ENCODE measurements at places on chromosomes 2 and 18.

GRCh38 chr2:186431306-186431705 is 54.8 kb upstream of the ZC3H15 start:
- no peak for DNase-seq

DNA sequence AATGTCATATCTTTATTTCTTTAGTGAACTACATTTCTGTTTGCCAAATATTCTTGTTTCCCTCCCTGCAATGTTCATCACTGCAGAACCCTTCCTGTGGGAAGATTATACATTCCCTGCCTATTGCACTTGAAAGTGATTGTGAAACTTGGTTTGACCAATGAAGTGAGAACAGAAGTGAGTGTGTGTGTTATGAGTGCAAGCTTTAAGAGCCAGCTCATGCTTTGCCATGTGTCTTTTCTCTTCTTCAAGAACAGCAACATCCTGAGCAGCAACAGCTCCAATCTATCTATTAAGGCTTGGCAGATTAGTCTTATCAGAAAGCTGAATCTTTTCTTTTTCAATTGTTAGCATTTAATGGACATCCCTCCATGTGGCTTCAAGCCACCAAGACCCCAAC is 42.0 kb upstream of the UBE2E3 start:
- peak; percentile 3 for DNase-seq

- DNase-seq = no peak
Observed at GRCh38 chr18:32286749-32287148, 96.9 kb downstream of the MEP1B start.

DNA sequence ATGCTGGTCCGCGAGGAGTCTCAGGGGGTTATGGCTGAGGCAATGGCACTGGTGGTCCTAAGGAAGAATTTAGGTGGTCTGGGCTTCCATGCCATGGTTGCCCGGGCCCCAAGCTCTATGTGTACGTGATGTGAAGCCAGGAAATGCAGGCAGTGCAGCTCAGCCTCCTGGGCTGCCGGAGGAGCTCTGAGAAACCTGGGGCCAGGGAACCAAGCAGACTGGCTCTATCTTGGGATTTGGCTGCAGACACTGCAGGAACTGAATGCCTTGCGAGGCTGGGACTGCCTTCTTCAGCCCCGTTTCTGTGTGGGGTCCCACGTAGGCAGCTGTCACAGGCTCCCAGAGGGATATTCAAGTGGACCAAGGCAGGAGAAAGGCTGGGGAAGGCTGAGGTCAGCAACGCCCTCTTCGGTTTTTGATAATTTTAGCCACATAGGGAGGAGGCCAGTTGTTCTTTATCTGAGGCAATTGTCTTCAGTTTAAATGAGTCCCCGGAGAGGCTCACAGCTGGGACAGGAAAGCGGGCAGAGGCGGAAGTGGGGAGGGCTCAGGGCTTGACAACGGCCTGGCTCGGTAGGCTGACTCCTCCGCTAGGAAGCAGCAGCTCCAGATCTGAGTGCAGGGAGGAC is 77.7 kb downstream of the RHOB start:
- DNase-seq = no peak

- DNase-seq = no peak
Observed at GRCh38 chr18:60060578-60060977, 160.8 kb downstream of the PMAIP1 start.

DNA sequence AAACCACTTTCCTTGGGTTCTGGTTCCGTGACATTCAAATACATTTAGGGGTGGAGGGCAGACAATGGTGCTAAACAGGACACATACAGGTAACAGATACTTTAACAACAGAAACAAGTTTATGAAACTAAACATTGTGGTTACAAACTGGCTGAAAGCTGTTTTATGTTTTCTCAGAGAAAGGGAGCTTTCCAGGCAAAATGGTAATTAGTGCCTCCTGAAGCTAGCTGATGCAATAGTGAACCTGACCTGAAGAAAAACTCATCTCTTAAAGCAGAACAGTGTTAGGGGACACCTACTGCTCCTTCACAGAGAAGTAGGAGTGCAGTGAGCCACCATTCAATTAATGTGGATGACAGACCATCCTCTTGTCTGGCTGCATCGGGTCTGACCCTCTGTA is 138.9 kb downstream of the CCDC148 start:
- DNase-seq = peak; percentile 36

DNA sequence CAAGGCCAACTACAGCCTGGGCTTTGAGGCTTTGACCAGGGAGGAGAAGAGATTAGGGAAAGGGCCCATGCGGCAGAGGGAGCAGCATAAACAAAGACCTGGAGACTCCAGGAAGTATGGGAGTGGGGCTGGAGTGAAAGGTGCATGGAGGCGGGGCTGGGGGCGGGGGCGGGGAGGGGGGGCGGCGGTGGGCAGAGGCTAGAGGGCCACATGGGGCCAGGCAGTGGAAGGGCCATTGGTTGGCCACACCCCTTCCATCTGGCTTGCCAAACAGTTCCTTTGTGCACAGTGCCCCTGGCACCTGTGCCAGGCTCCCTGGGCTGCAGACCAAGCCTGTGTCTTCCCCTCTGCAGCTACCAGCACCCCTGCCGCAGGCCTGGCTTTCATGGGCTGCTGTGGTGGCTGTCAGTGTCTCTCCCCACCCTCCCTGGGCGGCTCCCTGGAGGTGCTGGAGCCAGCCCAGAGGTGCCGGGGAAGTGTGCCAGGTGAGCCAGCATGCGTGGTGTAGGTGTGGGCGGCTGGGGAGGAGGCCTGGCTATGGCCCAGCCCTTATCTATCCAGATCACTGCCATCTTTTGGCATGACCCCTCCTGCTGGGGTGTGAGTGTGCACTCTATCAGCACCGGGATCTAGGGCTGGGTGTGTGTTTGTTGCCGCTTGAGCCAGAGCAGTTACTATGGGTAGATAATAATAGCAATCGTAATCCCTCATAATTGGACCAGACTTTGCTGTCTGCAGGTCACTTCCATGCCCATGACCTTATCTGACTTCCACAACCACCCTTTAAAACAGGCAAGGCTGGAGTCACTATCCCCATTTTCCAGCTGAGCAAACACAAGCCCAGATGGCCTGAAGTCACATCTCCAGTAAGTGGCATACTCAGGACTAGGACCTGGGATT is 30.5 kb downstream of the DNMT3A start:
- no peak for DNase-seq

- no peak for DNase-seq
Observed at GRCh38 chr2:18719978-18720775, 130.8 kb upstream of the NT5C1B start.

DNA sequence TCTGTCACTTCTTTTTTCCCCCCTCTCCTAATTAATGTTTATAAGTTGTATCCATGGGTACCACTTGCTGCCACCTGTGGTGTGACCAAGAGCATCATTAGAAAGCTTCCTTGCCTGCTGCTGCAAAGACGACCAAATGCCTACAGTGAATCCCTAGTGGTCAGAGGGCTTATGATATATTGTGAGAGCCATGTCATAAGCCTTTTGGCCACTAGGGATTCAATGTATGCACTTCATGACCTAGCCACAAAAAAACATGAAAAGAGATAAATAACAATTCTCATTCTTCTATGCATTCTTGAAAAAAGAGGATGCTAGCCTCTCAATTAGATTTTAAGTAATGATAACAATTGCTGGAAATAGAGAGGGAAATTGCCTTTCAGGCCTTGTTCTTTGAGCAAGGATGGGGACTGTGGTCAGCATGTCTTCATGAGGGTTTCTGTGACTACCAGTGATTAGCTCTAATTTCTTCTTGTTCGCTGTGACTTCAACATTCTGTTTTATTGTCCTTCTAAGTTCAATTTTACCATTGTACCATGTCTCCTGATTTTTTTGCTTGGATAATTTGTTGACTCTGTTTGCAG is 435.3 kb downstream of the TGIF1 start:
- no peak for DNase-seq

- DNase-seq = no peak
Observed at GRCh38 chr2:28293416-28293815, 99.2 kb upstream of the FOSL2 start.

- DNase-seq = no peak
Observed at GRCh38 chr18:34493099-34493544, 217.0 kb upstream of the DTNA start.

GRCh38 chr18:24414349-24415003 is 12.0 kb upstream of the IMPACT start:
- DNase-seq = no peak

- DNase-seq = no peak
Observed at GRCh38 chr2:226125176-226125883, 674.3 kb downstream of the IRS1 start.

- DNase-seq = no peak
Observed at GRCh38 chr2:26395394-26395793, 6.3 kb upstream of the DRC1 start.

DNA sequence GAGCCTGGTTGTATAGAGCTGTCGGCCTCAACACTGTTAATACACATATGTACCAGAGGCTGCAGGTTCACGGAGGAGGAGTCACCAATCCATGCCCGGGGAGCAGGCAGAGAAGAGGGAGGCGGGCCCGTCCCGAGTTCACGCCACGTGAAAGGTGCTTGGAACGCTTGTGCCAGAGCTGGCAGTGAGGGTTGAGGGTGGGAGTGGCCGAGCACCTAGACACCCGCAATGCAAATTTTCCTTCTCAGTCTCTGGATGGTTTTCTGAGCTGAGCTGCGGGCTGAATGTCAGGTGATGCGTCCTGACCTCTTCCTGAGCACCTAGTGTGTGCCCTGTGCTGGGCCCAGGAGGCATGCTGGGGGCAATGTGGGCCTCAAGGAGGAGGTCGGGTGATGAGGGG is 52.2 kb downstream of the ODC1 start:
- DNase-seq = no peak

DNA sequence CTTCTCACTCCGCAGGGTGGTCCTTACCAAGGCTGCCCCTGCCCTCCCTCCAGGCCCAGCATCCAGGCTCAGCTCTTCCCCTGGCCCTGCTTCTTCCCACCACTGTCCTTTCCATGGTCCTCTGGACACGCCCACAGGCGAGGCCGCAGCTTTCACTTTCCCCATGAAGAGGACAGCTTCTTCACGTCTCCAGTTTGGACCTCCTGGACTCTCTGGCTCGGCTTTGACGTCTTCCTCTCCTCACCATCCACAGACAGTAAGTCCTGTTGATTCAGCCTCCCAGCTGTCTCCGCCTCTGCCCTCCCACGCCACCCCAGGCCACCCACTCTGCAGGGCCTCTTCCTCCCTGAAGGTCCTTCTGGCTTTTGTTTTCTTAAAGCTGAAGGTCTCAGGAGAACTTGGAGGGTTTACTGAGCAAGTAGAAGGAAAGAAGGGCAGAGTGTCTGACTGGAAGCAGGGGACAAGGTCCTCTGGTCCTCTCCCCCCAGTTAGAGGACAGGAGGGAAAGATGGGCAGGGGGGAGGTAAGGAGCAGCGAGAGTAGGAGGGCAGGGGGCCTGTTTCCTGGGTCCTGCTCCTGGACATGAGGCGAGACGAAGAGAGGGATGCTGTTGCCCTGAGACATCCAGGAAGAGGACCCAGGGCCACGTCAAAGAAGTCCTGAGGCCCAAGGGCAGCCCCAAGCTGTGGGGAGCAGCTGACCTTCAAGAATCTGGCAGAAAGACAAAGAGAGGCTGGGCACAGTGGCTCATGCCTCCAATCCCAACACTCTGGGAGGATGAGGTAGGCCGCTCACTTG is 24.7 kb upstream of the NMUR1 start:
- DNase-seq = no peak

- DNase-seq = no peak
Observed at GRCh38 chr18:53753601-53754000, 470.9 kb downstream of the MBD2 start.

DNA sequence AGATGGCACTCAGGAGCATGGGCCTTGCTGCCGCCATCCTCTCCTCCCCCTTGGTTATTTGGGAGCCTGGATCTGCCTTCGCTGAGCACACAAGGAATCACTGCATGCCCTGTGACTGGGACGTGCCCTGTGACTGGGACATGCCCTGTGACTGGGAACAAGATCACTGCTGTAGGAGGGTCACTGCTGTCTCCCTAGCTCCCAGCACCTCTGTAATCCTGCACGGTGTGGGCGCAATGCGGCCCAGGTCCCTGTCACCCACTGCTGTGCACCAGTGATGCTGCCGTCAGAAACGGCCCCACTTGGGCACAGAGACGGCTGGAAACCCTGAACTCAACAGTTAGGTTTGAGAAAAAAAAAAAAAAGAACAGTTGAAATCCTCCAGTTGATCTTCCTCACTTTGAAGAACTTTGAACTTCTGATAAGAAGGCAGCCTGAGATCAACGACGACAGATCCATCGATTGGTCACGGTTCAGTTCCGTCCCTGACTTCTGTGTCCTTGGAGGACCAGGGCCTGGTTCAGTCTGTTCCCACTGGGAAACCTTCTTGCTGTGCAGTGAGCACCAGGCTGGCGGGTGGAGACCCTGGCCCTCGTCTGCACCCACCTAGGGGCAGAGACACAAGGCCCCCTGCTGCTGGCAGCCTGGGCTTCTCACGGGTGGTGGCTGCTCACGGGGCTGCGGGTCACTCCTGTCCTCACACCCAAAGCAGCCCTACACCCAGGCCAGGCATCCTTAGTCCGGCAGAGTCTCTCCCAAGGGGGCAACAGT is 125.9 kb downstream of the PXDN start:
- no peak for DNase-seq

DNA sequence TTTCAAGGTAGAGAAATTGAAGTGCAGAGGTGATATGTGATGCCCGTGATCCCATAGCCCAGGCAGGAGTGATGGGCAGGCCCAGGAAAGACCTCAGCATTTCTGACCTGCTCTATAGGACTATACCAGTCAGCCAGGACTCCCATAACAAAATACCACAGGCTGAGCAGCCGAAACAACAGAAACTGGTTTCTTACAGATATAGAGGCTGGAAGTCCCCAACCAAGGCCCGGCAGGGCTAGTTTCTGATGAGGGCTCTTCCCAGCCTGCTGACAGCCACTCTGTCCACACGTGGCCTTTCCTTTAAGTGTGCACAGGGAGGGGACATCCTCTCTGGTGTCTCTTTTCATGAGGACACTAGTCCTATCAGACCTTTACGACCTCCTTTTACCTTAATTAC is 104.2 kb upstream of the AGAP1 start:
- DNase-seq = no peak

DNA sequence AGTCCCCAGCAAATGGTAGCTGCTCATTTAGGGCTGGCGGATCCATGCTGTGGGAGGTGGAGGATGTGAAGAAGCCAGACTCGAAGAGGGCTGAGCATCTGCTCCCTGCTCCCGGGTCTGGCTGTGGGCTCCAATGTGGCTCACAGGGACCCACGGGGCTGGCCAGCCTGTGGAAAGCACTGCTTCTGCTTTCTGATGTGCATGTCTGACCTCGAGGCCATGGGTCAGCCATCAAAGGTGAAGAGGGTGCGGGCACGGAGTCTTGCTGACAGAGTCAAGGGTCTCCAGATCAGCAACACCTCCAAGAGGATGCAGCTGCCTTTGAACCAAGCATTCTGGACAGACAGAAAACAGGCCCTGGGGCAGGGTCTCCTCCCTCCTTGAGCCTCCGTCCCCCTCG is 178.2 kb downstream of the INHBB start:
- no peak for DNase-seq

All from T-helper 1 cell (primary cell).